ENCODE measurements at places on chromosomes 1 and 21. TPM values are rescaled to one million over a fixed set of nuclear protein-coding genes. Genes with fewer than 3 reads are reported as not detected.
A peak's percentile ranks its signal among the peaks of the same experiment; 100 is the strongest.

DNA sequence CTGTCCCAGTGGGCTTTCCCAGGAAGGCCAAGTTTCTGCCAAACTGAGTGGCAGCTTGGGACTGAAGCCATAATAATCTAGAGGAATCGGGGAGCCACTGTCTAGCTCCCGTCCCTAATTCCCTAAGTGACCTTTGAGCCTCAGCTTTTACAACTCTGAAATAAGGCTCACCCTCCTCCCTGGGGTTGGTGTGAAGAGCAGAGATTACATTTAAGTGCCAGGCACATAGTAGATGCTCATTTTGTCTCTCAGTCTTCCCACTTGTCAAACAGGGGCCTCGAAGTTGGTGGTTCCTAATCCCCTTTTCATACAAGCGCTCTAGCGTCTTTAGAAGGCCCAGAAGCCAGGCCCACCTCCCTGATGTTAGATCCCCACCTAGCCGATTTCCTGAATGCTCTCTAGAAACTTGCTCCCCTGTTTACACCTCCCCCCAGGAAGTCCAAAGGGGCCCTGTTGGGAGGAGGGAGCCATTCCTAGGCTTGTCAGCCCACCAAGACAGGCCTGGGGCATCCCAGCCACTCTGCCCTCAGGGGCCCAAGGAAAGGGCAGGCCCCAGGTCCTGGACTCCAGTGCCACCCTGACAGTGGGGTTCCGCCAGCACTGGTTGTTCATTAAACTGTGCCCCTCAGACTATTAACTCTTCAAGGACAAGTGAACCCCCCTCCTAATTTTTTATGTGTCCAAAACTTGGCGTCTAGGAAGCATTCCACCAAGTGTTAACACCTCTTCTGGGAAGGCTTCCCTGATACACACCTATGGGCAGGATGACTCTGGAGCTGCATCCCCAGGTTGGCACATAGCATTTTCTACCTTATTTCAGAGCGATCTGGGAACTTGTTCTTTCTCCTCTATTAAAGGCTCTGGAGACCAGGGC, 49.3 kb upstream of the ECE1 start:
- peak; percentile 25 for DNase-seq

- no peak for DNase-seq
Measured at GRCh38 chr1:237509748-237510147, 381.0 kb downstream of the ZP4 start.

DNA sequence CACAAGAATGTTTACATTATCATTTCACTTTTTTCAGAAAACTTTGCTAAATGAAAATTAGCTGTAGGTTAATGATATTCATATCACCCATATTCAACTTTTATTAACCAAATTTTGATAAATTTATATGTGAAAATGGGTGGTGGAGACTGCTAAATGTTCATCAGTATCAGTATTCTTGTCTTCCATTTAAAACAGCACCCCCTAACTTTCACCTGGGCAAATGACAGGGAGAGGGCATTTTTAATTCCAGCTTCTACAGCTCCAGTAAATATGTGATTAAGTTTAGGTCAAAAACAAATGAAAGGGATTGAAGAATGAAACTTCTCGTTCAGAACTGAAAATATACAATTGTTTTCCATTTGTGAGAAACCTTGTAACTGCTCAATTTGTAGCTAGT, 722.2 kb downstream of the KCNT2 start:
- no peak for DNase-seq

Gene RBP7
- not detected for total RNA-seq

DNA sequence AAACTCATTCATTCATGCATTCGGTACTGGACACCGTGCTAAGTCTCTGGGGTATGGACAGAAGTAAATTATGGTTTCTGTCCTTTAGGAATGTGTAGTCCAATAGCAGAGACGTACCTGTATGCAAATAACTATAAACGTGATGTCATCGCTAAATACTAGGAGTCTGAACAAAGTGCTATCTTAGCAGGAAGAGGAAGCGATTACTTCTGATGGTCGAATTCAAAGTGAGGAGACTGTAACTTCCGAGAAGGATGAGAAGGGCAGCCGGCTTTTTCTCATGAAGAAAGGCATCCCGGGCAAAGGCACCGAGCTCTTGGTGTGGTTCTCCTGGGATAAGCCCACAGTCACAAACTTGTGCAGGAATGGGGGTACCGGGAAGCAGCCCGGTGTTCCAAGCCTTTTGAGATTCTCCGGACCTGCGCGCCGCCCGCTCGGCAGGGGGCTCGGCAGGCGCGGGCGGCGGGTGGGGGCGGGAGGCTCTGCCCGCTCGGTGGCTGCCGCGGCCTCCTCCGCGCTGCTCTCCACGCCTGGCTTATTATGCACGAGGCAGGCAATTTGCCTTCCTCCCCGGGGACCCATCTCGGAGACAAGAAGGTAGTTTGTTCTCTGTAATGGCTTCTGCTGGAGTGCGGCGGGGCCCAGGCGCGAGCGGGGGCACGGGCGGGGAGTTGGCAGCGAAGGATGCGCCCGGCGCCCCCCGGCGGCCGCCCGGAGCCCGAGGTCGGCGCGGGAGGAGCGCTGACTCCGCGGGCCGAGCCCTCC, 67.5 kb upstream of the CD1D start:
- peak; percentile 94 for DNase-seq

GRCh38 chr1:23074012-23074411, 54.7 kb downstream of the KDM1A start:
- no peak for DNase-seq

Gene ITLN1
- total RNA-seq = not detected

All from osteoblast (primary cell).